Anterior cingulate cortex (tissue), 58 donors: ENCODE measurements at places on chromosomes 16 and 17.
A peak's percentile ranks its signal among the peaks of the same experiment; 100 is the strongest.

DNA sequence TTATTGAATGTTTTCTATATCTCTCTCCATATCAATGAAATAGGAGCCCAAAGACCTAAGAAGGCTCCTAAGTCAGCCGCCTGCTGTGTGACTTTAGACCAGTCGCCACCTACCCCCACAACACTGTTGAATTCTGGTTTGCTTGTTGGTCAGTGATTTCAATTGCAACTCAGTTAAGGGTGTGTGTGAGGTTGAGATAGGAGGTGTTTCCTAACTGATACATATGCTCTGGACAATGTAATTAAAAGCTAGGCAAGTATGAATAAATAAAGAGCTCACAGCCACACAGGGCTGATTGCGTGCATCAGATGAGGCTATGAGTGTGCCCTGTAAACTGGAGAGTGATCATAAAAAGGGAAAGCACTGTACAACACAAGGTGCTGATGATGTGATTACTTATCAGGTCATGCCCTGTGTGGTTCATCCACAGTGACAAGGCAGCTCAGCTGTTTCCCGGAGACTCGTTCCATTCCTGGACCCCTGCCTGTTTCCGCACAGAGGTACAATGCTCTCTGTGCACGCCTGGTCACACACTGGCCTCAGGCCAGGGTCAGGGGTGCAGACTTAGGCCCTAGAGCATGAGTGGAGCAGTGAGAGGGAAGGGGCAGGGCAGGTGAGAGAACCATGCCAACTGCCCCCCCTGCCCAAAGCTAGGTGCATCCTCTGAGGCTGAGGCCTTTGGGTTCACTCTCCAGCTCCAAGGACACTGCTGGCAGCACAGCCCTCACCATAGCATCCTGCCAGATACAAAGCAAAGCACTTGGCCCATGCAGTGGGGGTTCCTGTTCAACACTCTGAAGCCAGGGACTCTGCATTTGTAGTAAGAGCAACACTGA, 3.3 kb upstream of the KRT35 start:
- no peak for DNase-seq

DNA sequence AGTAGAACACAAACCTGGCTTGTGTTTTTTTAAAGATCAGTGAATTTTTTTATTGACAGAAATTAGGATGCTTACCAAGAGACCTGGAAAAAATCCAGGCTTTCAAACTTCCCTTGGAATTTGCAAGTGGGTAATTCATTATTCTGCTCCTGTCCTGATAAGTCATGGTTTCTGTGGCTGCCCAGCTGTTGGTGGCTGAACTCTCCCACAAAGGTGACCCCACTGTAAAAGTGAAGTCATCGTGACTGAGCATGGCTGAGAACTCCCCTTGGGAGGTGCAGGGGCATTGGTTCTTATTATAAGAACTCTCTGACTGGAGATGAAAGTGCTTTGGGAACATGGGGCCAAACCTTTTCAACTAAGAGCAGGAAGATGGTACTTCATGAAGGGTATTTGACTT, 46.6 kb upstream of the TANC2 start:
- DNase-seq = no peak

DNA sequence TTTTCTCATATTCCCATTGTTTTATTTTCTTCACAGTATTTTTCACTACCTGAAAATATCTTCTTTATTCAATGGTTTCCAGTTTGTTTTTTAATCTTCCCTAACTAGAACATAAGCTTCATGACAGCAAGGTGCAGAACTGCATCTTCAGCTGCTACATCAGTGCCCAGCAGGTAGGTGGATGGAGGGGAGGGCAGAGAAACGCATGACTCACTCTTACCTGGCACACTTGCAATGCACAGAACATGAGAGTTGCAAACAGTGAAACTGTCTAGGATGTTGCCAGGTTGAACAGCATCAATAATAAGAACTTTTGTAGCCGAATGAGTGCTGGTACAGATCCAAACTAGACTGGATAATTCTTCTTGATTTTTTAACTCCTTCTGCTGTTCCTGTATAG, 127.1 kb downstream of the SPAG9 start:
- DNase-seq = no peak

DNA sequence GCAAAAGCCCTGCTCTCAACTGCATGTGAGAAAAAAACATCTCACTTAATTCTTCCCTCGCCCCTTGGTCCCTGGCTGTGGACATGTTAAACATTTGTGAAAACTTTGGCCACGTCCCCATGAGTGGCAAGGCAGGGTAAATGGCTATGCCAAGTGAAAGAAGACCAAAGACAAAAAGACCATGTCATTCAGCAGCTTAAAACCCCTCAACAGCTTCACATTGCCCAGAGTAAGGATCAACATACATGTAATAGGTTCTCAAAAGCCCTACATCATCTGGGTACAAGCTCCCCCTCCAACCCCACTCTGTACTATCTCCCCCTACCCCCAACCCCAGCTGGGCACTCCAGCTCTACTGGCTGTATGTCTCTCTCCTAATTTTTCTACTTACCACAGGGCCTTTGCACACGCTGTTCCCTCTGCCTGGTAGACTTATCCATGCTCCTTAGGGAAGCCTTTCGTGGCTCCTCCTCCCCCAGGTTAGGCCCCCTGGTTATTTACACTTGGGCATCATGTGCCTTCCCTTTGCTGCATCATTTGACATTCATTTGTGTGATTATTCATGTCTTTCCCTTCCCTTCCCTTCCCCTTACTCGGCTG, 75.7 kb downstream of the NDE1 start:
- no peak for DNase-seq

DNA sequence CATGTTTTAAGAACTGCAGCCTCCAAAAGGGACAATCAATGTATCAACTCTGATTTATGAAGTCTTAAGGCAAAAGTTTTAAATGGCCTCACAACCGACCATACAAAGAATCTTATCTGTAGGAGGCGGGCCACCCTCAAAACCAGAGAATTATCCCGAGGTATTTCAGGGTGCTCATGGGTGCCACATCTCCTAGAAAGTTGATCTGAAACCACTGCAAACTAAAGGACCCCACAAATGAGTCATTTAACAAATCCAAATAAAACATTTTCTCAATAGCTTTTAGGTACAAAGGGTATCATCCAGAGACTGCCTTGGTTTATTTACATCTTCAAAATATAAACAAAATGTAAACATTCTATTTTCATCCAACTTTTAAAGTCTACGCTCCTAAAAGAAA, 6.8 kb downstream of the ERN1 start:
- DNase-seq = no peak

GRCh38 chr17:76182016-76182764, 41.1 kb upstream of the FOXJ1 start:
- peak; percentile 57 for DNase-seq

DNA sequence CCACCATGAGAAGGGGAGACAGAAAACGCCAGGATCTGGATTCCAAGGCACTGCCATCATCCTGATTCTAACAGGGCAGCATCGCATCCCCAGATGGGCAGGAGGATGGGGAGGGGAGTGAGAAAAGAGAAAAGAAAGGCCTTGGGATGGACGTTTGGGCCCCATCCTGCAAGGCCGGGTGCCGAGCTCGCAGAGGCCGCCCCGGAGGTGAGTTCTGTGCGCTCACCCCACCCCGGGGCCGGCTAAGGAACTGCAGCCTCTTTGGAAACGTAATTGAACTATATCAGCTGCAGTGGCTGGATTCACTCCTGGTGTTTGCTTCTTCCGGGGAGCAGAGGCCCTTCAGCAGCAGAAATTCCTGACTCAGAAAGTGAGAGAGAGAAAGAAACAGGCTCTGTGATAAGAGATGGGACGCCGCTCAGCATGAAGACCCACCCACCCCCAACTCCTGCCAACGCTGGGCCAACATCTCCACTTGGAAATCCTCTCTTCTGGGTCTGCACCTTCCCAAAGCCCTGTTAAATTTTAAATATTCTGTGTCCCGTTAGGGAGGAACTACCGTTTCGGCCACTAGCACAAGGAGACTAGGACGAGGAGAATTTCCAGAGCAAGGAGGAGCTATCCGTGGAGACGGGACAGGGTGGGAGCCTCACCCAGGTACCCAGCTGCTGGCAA, 8.5 kb upstream of the SSTR2 start:
- DNase-seq = no peak

- DNase-seq = no peak
Observed at GRCh38 chr16:72467157-72467759, 295.3 kb upstream of the PMFBP1 start.

DNA sequence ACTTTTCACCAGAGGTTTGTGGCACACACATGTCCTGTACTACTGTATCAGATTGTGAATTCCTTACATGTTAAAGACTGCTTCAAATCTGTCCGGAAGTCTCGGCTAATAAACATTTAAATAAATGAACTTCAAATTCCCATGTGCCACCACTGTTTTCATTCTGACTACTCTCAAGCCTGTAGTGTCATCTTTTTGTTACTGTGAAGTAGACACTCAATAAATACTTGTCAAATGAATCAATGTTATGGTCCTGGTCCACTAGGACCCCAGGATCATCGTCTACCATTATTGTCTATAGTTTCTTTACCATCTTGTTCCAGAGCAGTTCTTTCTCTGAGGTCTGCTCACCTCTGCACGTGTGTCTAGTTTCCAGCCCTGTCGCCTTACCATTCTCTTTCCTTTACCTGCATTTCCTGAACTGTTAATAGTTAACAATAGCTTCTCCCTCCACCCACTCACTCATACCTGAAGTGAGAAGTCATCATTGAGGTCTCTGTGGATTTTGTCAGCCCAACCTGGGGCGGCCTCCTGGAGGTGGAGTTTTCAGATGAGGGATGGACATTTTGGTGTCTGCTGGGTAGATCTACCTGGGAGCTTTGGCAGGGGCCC, 333.0 kb downstream of the SEC14L1 start:
- no peak for DNase-seq
